ENCODE measurements at places on chromosomes 16 and 17.
A peak's percentile ranks its signal among the peaks of the same experiment; 100 is the strongest.

DNA sequence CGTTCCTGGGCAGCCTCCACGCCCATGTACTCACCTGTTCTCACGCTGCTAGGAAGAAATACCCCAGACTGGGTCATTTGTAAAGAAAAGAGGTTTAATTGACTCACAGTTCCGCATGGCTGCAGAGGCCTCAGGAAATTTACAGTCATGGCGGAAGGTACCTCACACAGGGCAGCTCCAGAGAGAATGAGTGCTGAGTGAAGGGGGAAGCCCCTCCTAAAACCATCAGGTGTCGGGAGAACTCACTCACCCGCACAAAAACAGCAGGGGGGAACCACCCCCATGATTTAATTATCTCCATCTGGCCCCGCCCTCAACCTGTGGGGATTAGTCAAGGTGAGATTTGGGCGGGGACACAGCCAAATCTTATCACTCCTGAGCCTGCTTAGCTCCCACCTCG, 18.2 kb downstream of the RAB40C start:
- DNase-seq: no peak

- DNase-seq: no peak
Observed at GRCh38 chr17:51238255-51238887, 21.5 kb downstream of the MBTD1 start.

- DNase-seq: no peak
Observed at GRCh38 chr17:43444223-43445008, 39.4 kb upstream of the DHX8 start.

- no peak for DNase-seq
Observed at GRCh38 chr16:31479751-31480150, 3.2 kb upstream of the SLC5A2 start.

DNA sequence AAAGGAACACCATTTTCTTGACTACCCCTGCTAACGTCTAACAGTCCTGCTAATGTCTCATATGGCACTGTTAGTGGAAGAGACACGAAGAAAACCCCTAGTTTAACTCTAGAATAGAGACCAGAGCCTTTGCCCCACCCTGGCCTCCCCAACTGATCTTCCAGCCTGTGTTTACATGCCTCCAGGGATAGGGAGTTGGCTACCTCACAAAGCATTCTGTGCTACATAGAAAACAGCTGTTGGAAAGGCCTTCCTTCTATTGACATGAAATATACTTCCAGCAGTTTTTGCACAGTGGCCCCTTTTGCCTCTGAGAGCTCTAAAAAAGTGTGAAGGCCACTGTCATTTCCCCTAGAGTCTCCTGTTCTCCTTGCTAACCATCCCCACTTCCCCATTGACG, 73.1 kb downstream of the ASIC2 start:
- DNase-seq: no peak

GRCh38 chr17:82665217-82665616, 17.0 kb upstream of the WDR45B start:
- DNase-seq: no peak

DNA sequence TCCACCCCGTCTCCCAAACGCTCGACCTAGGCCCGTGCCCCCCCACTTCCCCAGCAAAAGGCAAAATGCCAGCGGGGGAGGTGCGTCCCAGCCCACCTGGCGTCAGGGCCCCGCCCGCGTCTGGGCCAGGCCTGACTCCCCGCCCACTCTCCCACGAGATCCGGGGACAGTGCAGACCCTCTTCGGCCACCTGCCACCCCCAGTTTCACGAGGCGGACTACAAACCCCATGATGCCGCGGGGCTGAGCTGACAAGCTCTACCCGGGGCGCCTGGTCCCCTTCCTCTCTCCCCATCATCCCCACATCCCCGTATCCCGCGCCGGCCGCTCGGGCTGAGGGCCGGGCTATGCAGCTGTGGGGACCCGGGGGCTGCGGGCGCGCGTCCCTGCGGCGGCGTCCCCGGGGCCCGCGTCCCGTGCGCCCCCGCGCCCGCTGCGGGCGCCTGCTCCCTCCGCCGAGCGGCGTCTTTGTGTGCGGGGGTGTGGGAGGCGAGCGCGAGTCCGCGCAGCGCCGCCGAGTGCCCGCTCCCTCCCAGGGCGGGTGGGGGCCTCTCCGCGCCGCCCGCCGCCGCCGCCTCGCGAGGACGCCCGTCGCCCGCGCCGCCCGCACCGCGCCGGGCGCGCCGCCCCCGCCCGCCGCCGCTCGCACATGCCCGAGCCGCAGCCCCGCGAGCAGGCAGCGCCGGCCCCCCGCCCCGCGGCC, at the start of gene ANKRD13B:
ANKRD13B (plus strand) TSS at position 283 of the 702 bp plus-strand sequence. CDS start 490 bp downstream, outside the sequence.
- DNase-seq: peak; percentile 14

GRCh38 chr17:33435721-33436301, 142.7 kb upstream of the ASIC2 start:
- DNase-seq: no peak

DNA sequence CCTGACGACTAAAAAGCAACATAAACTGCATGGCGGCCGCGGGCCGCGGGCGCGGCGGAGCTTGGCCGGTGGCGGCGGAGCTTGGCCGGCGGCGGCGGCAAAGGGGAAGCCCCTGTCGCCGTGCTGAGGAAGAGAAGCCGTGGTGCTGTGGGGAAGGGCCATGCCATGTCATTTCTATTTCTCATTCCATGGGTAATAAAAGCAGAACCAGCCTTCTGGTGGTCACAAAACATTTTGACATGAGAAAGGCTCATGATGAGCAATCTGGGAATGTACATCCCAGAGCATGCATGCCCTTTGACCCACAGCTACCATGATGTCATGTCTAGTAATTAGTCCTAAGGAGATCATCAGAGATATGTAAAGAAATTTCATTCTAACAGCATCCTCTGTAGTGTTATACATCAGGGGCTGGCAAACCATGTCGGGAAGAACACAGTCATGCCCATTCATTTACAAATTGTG, 23.9 kb upstream of the HEATR6 start:
- no peak for DNase-seq

DNA sequence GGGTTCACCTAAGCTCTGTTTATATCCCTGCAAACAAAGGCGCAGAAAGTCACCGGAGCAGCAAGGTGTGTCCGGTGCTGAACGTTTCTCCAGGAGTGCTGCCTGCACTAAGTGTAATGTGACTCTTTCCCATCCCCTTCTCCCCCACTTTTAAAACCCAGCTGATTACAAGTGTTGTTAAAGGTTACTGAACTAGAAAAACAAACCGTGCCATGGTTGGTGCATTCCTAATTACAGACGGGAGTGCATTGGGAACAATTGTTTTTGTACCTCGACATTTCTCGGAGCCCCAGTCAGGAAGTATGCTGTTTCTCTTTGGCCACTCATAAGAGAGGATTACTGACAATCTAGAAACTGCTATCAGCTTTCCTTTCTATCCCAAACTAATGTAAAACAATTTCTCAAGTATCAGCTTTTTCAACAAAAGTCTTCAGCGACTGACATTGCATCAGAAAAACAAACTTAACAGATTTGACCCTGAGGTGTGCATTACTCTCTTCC, 441.0 kb upstream of the SALL1 start:
- DNase-seq: peak; percentile 15

- DNase-seq: no peak
Observed at GRCh38 chr17:70492368-70492767, 323.0 kb downstream of the KCNJ2 start.

GRCh38 chr16:86848821-86849220, 270.5 kb downstream of the FOXL1 start:
- no peak for DNase-seq

GRCh38 chr16:86865851-86866662, 287.7 kb downstream of the FOXL1 start:
- DNase-seq: no peak

Measured in NCI-H748 treated with DMSO at 0.1 percent for 48 hours (cell line).